ENCODE measurements at places on chromosomes 1 and 21.

GRCh38 chr1:209443975-209444651 lies 139.4 kb upstream of the CAMK1G start:
- DNase-seq, result no peak

DNA sequence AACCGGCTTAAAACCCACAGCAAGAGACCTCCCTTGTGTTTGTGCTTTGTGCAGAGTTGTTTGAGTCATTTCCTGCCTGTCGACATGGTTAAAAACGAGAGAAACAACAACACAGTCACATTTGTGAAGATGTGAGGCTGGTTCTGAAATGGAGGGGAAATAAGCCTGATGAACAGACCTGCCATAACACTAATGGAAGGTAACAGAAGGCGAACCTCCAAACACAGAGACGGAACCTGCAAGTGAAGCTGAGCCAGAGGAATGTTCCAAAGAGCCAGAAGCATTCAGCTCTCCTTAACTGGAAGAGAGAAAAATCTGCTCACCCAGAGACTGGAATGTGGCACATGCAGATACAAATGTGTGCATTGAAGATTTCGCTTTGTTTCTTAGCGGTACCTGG lies 53.2 kb upstream of the RAVER2 start:
- no peak for DNase-seq

- DNase-seq, result no peak
These were observed 16.3 kb downstream of the IER5 start for GRCh38 chr1:181104790-181105133.

GRCh38 chr1:100141192-100141591 lies 8.2 kb downstream of the TRMT13 start:
- DNase-seq, result no peak

GRCh38 chr1:242890192-242890741 lies 364.8 kb downstream of the CEP170 start:
- DNase-seq, result no peak

DNA sequence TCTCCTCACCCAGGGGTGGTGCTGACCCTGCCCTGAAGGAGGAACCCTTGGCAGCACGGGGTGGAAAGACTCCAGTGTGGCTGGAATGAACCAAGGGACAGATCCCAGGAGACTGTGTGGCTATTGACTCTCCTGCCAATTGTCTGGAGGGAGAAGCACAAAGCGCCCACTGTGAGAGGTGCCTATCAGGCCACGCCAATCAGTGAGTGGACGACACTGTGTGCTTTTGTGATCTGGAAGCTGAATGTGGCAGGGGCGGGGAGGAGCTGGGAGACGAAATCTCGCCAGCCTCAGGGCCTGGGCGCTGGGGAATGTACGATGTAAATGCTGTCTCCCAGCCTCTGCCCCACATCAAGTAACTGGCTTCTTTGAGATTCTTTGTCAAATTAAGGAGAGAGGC lies 167.1 kb downstream of the ZBTB18 start:
- peak; percentile 86 for DNase-seq

DNA sequence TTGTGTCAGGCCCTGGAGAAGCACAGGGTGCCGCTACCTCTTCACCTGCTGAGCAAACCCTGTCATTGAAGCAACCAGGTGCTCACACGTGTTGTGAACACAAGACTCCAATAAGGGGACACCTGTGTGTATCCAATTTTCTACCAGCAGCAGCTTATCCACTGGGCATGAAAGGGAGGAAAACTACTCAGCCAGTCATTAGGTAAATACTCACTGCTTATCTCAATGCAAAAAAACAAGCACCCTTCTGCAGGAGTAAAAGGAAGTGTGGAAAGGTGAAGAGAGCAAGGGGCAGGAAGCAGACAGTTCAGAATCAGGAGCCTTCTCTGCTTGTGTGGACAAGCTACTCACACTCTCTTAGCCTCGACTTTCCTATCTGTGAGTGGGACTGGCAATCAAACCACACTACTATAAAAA lies 148.9 kb downstream of the ETS2 start:
- DNase-seq, result no peak

DNA sequence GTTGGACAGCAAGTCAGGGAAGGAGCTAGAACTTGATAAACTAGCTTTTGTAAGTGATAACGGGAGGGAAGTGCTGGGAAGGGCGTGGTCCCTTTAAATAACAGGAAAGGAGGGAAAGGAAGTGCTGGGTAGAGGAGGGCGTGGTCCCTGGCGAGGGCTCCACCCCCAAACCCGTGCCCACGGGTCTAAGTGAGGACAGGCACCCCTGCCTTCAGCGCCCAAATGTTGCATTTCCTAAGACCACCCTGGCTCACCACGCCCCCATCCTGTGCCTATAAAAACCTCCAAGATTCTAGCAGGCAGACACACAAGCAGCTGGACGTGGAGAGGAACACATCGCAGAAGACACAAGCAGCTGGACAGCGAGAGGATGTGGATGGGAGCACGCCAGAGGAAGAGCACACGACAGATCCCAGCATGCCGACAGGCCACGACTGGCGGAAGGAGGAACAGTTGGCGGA lies 58.5 kb downstream of the PALMD start:
- no peak for DNase-seq

DNA sequence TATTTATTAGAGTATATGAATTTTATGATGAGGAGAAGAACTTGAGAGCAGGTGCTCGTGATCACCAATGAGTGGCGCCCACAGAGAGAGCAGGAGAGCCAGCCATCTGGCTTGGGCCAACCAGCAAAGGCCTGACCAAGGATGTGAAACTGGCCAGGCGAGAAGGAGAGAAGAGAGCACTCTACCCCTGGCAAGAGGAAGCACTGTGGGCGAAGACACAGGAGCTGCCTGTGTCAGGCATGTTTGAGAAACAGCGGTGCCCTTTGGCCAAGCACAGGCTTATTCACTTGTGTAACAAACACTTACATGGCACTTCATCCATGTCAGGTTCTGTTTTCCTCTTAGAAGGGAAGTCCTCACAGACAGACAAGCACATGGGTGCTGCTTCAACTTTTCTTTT lies 4.2 kb upstream of the SIPA1L2 start:
- DNase-seq, result peak; percentile 60

GRCh38 chr1:6867729-6868659 lies 82.7 kb downstream of the CAMTA1 start:
- no peak for DNase-seq

GRCh38 chr21:42850866-42851391 lies 28.4 kb downstream of the WDR4 start:
- DNase-seq, result no peak

DNA sequence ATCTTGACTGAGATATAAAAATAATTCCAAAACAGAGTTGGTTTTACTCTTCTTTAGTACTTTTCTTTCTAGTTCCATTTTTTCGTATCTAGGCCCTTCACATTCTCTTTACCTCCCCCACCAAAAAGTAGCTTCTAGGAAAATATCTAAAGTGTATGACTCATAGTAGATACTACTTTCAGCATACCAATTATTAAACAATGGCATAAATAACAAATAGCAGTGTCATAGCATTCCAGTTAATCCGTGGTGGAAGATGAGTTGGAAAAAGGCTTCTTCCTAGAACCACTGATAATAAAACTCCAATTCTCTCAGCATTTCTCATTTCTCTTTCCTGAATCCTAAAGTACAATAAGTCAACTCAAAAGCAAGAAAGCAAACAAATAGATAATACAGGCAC lies 859.0 kb upstream of the B3GALT2 start:
- DNase-seq, result no peak

- no peak for DNase-seq
These were observed 178.8 kb upstream of the ARHGEF16 start for GRCh38 chr1:3275471-3276340.
